ENCODE measurements at places on chromosomes 11 and 22.

- DNase-seq: no peak
Observed at GRCh38 chr11:58222721-58223120, 6.0 kb downstream of the OR10Q1 start.

GRCh38 chr11:124769806-124770774, 8.0 kb upstream of the ESAM start:
- DNase-seq: no peak

DNA sequence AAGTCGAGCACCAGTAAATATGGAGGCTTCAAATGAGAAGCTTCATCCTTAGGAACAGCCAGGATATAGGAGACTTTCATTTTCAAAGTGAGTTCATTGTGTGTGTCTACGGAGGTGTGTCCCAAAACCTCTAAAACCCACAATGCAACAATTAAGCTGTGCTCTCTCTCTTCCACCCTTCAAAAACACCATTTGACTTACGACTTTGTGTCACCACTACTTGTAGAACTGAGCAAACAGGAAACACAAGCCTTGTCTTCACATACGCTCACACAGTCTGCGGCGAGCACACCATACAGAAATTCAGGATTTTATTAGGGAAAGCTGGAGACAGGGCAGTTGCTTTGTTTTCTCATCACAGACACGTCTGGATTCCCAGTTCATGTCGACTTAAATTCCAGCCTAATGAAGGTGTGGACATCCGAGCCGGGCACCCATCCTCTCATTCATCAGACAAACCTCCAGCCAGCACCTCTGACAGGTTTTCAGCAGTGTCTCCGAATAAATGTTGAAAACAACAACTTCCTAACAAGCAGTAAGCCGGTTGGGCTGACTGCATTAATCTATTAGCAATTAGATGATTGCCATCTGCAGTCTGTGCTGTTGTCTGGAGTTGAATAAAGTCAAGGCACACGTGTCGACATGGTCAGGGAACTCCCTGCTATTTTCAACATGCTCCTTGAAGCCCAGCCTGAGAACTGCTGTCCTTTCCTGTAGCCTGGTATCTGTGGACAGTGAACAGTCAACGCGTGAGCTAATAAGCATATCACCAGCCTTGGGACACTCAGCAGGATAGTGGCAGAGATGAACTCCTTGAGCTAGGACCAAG, 1411.1 kb downstream of the BRD1 start:
- DNase-seq: no peak

GRCh38 chr11:60810569-60810968, 25.4 kb downstream of the MS4A10 start:
- DNase-seq: no peak

- peak; percentile 56 for DNase-seq
Observed at GRCh38 chr22:20436307-20436767, 1.3 kb downstream of the SCARF2 start.
